ENCODE measurements at places on chromosomes 7 and 10.

- peak; percentile 85 for DNase-seq
Measured at GRCh38 chr7:100583132-100584053, 2.5 kb downstream of the LRCH4 start.

DNA sequence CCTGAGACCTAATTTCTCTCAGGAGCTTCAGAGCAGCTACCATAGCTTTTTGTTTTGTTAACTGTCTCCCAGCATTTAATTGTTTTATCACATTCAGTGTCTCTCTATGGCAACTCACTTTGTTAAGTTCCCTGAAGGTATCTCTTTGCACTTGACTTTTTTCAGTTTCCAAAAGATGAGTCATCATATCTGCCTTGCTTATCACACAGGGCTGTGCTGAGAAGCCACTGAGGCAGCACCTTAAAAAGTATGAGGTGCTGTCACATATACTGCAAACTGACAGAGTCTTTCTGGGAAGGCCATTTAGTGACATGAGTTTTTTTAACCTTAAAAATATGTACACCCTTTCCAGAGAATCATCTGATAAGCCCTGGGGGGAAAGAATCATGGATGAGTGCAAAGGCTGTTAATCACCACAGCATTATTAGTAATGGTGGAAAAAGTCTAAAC is 56.8 kb downstream of the PPP1R3C start:
- DNase-seq: no peak

GRCh38 chr7:78558566-78558965 is 760.0 kb downstream of the PHTF2 start:
- DNase-seq: no peak

GRCh38 chr10:13347043-13347499 is 1.0 kb downstream of the SEPHS1 start:
- no peak for DNase-seq

DNA sequence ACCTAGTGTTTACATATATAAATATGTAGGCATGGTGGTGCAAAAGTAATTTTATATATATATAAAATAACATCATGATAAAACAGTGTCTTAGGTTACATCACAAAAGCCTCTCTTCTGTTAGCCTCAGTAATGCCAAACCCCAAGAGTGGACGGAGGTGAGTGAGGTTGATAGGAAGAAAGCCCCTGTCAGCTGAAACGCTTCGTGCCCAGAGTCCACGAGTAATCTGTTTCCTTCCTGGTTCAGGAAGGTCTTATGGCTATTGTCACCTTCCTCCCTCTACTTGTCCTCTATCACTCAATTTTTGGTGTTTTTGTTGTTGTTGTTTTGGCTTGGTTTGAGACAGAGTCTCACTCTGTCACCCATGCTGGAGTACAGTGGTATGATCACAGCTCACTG is 41.5 kb downstream of the THNSL1 start:
- DNase-seq: no peak

- no peak for DNase-seq
Measured at GRCh38 chr10:116287906-116288501, 15.0 kb upstream of the GFRA1 start.

Data from activated CD8-positive, alpha-beta memory T cell treated with anti-CD3 and anti-CD28 coated beads for 24 hours (primary cell).